ENCODE measurements at places on chromosomes 3 and 15.

- no peak for DNase-seq
These were observed 122.7 kb upstream of the IGF1R start for GRCh38 chr15:98525661-98526001.

DNA sequence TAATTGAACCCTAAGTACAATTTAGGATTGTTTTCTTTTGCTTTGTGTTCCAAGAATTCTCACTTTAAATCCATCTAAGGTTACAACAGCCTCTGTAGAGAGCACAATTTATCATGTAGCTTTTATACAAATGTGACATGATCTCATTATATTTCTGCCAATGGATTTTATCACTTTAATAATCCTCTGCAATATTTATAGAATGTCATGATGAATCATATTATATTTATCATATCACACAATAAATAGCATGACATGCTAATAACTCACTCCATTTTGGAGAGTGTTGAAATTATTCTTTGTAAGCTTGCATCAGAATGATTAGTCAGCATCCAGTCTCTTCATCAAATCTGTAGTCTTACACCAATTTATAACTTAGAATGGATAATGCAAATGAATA lies 280.6 kb upstream of the ZNF717 start:
- DNase-seq: no peak

DNA sequence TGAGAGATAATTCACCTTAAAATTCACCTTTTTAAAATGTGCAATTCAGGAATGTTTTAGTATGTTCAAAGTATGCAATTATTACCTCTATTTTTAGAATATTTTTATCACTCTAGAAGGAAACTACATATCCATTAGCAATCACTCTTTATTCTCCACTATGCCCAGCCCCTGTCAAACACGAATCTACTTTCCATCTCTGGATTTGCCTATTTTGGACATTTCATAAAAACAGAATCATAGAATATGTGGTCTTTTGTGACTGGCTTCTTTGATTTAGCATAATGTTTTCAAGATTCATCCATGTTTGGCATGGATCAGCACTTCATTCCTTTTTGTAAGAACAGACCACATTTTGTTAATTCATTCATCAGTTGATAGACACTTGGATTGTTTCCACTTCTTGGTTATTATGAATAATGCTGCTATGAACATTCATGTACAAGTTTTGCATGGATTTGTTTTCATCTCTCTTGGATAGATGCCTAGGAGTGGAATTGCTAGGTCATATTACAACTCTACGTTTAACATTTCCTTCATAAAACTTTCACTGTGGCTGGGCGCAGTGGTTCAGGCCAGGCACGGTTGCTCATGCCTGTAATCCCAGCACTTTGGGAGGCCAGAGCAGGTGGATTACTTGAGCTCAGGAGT lies 12.7 kb downstream of the HMCES start:
- peak; percentile 80 for DNase-seq

DNA sequence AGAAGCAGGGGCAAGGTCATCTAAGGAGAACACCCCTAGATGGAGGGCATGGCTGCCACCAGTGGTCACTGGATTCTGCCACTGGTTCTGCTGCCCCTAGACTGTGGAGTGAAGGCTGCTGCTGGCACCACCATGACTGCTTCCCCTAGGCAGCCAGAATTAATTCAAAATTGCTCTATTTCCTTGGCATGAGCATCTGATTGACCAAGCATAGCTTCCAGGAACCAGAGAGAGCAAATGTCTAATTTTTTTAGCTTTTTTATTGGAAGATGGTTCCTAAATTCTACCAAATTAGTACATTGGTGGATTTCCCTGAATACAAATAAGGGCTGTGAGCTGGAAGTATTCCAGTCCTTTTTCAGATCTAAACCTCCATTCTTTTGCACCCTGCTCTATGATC lies 270.2 kb upstream of the GBE1 start:
- no peak for DNase-seq

- DNase-seq: no peak
These were observed 5.0 kb upstream of the PRRT3 start for GRCh38 chr3:9957214-9957613.

DNA sequence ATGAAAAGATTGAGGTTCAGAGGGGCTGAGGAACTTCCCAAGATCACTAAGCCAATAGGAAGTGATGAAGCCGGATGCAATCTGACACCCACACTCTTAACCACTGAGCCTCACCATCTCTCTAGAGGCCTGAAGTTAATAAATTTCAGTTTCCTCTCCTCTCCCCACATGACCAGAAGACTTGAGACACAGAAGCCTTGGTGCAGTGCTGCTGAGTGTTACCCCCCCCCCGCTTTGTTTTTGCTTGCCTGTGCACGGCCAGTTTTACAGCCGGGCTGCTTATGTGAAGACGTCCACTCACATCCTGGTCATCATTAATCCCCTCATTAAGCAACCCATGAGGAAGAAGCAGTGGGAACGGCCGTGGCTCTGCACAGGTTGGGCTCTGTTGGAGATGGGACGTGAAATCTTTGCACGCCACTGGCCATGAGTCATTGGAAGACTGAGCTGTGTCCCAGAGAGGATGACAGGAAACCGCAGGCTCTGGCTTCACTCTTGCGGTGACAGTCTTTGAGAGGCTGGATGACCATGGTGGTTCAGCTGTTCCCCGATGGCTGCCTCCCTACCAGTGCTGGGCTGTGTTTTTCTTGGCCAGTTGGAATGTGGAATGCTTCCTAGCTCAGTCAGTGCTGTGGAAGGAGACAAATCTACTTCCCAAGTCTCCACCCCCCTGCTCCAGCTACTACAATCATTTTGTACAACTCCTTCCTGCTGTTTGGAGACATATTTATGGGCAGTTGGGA lies 232.6 kb upstream of the LRTM1 start:
- peak; percentile 100 for DNase-seq

DNA sequence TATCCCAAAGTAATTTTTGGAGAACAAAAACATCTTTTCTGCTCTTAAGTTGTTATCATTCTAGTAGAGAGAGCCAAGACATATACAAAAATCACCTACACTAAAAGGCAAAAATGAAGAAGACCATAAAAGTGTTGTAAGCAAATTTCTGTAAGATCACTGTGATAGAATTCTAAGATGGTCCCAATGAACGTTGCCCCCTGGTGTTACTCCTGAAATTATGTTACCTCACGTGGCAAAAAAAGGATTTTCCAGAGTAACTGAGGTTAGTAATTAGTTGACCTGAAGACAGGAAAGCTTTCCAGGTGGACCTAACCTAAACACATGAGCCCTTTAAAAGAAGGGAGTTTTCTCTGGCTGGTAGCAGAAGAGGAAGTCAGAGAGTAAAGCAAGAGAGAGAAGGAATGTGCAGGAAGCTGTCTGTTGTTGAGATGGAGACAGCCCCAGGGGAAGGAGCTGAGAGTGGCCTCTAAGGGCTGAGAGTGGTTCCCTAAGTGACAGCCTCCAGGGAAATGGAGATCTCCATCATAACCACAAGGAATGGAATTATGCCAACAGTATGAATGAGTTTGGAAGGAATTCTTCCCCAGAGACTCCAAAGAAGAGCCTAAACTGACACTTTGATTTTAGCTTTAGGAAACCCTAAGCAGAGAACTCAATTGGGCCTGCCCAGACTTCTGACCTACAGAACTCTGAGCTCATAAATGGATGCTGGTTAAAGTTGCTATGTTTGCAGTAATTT lies 205.9 kb downstream of the CD47 start:
- DNase-seq: peak; percentile 23

DNA sequence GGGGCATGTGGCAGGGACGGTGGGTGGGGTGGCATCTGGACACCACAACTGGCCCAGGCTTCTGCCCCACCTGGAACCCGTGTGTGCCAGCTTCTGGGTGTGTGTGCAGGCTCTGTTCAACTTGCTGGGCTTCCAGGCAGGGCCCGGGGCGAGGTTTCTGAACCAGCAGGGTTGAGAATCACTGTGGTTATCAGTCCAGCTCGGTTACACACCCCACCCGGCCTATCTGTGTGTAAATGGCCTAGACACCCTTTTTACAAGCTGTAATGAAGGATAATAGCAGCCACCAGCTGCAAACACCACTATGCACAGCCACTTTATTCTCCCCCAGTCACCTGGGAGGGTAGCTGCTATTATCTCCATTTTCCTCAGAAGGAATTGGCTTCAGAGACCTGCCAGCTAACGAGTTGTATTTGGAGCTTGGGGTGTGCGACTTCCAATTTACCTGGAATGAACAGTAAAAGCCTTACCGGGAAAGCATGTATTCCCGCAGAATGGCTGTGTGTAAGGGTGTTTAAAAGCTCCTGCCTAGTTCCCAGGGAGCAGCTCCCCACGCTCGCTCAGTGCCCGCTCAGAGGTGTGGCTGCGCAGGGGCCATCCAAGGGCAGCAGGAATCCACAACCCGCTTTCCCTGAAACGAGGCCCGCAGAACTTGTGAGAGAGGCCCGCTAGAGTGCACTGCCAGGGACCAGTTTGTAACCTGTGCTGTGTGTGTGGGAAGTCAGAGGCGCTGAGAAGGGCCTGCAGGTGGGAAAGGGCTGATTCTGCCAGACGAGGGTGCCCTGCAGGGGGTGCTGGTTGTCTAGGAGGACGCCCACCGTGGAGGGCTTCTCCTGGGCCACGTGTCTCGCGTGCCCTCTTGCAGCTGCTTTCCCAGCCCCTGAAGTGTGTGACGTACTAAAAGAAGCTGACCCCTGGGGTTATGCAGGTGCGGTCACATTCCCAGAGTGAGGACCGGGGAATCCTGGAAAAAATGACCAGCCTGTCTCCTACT lies 83.5 kb downstream of the C3orf70 start:
- no peak for DNase-seq

DNA sequence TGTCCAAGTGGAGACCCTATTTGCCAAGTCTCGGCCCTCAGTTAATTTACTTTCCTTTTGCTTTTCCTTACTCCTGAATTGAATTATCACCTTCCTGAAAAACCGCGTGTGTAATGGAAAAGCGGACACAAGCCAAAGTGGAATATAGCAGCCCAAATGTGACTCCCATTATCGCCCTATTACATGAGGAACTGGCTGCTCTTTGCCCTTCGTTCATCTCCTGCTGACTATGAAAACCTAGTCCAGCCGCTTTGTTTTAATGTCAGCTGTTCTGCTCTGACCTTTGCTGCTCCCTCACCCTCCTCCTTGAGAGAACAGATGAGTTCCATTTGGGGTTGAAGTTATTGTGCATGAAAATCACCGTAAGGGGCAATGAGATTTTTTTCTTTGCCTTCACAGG lies 632.7 kb upstream of the SUCLG2 start:
- no peak for DNase-seq

GRCh38 chr3:126914226-126914625 lies 68.7 kb upstream of the PLXNA1 start:
- DNase-seq: no peak
